Stomach (tissue), 19 donors: ENCODE measurements at places on chromosomes 5 and 9. TPM values are rescaled to one million over a fixed set of nuclear protein-coding genes. Genes with fewer than 3 reads are reported as not detected.

- H3K36me3 ChIP-seq, result no peaks in the 10 kb centered on the region
- peak overlapping the region; percentile 72 for H3K27ac ChIP-seq
- H3K4me1 ChIP-seq, result peaks cover 17% of the 10 kb centered on the region
- no peak overlapping the region for H3K4me3 ChIP-seq
These were observed 22.2 kb downstream of the RCL1 start for GRCh38 chr9:4814913-4815312.

- H3K4me1 ChIP-seq, result no peaks in the 10 kb centered on the region
- no peak overlapping the region for H3K27ac ChIP-seq
- peaks cover 5% of the 10 kb centered on the region for H3K27me3 ChIP-seq
- DNase-seq, result no peak
These were observed 245.3 kb downstream of the ADGRV1 start for GRCh38 chr5:90803876-90804275.

DNA sequence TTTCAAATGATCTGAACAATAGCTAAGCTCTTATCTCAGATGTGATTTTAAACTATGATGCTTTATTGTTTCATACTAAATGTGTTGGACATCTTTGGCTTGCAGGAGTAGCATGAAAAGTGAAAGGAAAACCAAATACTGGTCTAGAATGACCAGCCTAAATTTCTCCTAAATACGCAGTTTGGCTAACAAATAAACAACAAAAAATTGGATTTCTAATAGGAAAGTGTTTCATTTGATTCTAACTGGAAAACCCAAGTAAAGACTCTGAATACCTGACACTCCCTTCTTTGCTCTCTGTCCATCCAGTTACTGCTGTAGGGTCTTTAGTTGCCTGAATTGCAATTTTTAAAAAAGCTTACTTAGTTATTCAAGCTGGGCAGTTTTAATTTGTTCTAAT is 111.7 kb upstream of the ACOT12 start:
- no peaks in the 10 kb centered on the region for H3K36me3 ChIP-seq
- no peaks in the 10 kb centered on the region for H3K27me3 ChIP-seq
- peaks cover 28% of the 10 kb centered on the region for H3K4me1 ChIP-seq
- no peak overlapping the region for H3K4me3 ChIP-seq
- peak overlapping the region; percentile 58 for H3K27ac ChIP-seq
- no peak for DNase-seq

- H3K27ac ChIP-seq, result no peak overlapping the region
- H3K36me3 ChIP-seq, result no peaks in the 10 kb centered on the region
- peaks cover 5% of the 10 kb centered on the region for H3K27me3 ChIP-seq
- no peak for DNase-seq
These were observed 3.3 kb downstream of the FBN2 start for GRCh38 chr5:128534726-128535125.

DNA sequence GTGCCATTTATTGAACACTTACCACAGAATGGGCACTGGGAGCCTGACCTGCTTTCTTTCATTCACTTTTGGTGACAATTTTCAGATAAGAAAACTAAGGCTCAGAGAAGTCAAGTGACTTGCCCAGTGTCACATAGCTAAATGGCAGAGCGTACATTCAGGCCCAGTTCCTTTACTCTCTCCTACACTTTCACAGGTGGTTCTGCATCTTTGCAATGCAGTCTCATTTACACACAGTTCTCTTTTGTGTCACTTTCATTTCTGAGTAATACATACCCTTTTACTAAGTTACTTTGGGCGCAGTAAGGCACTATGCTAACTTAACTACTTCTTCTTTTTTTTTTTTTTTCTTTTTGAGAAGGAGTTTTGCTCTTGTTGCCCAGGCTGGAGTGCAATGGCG is 8.3 kb downstream of the NFIL3 start:
- no peaks in the 10 kb centered on the region for H3K27me3 ChIP-seq
- H3K27ac ChIP-seq, result no peak overlapping the region
- no peak for DNase-seq
- H3K36me3 ChIP-seq, result peaks cover 4% of the 10 kb centered on the region
- H3K4me1 ChIP-seq, result no peaks in the 10 kb centered on the region

The ANKRD31 gene
- not detected for total RNA-seq
